ENCODE measurements at places on chromosomes 4 and X.
A peak's percentile ranks its signal among the peaks of the same experiment; 100 is the strongest.

- peak; percentile 84 for DNase-seq
Measured at GRCh38 chrX:149060921-149061320, 444.2 kb downstream of the IDS start.

- no peak for DNase-seq
Measured at GRCh38 chrX:39802354-39802753, 295.4 kb downstream of the BCOR start.

GRCh38 chr4:56757821-56758411 is 63.6 kb downstream of the SPINK2 start:
- DNase-seq, result peak; percentile 92

DNA sequence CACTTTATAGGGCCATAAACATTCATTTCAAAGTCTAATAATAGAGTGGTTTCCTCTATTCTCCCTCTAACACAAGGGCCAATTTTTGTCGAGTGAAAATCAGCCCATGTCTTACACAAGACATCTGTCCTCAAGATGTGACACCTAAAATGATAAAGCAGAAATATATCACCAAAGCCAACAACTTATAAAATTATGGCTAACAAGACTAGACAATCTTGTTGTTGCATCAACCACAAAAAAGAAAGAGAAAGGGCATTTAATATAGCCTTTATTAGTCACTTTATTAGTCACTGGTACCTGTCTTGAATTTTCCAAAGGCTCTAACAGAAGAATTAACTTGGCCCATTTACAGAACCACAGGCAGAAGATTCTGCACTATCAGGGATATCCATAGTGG is 161.6 kb downstream of the SMIM20 start:
- peak; percentile 20 for DNase-seq

GRCh38 chrX:38803588-38804431 is 2.6 kb downstream of the MID1IP1 start:
- DNase-seq, result peak; percentile 32

- no peak for DNase-seq
Measured at GRCh38 chrX:53704294-53704693, 17.8 kb upstream of the HUWE1 start.

- no peak for DNase-seq
Measured at GRCh38 chr4:184014301-184014700, 109.2 kb downstream of the STOX2 start.

GRCh38 chr4:24551492-24552289 is 32.7 kb downstream of the DHX15 start:
- peak; percentile 69 for DNase-seq

DNA sequence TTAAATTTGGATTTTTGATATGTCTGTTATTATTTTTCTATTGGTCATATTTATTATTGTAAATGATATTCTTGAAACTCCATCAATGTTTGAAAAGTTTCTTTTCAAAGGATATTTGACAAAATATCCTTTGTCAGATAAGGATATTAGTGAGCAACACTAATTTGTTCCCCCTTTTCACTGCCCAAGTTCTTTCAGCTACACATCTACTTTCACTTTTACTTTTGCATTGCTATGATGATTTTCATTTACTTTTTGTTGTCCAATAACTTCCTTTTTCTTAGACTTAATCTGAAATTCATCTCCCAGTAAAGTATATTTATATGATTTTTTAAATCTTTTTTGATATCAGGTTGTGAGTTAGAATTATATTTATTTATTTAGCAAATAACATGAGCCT is 542.3 kb upstream of the ADGRL3 start:
- no peak for DNase-seq

GRCh38 chr4:48985976-48986653 is at the start of gene CWH43:
Gene CWH43, plus strand, starts transcription at chr4:48986275. Its CDS starts 155 bp downstream, at chr4:48986430.
- DNase-seq, result no peak

- no peak for DNase-seq
Measured at GRCh38 chr4:186592966-186593586, 37.7 kb upstream of the MTNR1A start.

DNA sequence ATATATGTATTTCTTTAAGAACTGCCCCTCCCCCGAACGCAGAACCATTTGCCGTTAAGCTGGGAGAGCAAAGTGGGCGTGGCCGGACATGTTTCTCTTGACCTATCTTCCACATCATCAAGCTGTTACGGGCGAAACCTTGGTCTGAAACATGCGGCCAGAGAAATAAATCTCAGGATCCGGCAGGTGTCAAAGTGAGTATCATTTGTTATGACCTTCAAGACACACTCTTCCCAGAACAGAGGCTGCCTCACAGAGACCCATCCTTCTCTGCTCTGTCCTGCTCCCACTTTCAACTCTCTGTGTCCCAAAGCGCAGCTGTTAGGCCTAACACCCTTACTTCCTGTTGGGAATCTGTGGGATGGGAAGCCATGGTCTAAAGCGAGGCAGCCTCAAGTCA is at the start of gene MAGEB18:
TSS of gene MAGEB18 (plus strand) at position 70 of the 400 bp plus-strand sequence. CDS start 643 bp downstream, outside the sequence.
- DNase-seq, result no peak

All from astrocyte (in vitro differentiated cells and primary cell).